ENCODE measurements at places on chromosomes 4 and X.

DNA sequence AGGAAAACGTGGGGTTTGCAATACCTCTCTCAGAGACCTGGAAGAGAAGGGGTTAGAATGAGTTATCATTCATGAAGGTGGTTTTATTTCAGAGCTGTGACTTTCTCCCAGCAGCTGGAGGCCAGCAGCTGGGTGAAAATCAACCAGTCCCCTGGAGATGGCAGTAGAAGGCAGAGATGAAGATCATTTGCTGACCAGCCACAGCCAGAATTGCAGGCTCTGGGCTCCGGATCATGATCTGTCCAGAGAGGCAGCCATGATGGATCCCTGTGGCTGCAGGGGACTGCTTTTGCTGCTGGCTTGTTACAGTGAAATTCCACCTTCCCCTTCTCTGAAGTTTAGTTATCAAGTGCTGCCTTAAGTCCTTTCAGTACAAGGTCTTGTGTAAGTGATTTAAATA is 46.9 kb upstream of the TAB3 start:
- DNase-seq: peak; percentile 1

DNA sequence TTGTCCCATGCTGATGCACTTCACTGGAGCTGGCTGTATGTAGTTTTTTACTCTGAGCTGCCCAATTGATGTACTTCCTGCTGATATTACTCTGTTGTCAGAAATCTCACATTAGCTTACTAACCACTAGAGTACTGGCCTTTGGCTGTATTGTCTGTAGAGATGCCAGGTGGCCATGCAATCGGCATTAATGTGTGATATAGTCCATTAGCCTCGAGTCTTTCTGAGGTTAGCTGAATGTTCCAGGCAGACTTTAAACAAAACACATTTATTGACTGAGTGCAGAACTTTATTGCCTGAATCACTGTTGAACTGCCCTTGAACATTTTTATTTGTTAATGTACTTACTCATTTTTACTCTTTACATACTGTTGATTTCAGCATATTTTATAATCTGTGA is 335.2 kb downstream of the PCDH10 start:
- DNase-seq: no peak

DNA sequence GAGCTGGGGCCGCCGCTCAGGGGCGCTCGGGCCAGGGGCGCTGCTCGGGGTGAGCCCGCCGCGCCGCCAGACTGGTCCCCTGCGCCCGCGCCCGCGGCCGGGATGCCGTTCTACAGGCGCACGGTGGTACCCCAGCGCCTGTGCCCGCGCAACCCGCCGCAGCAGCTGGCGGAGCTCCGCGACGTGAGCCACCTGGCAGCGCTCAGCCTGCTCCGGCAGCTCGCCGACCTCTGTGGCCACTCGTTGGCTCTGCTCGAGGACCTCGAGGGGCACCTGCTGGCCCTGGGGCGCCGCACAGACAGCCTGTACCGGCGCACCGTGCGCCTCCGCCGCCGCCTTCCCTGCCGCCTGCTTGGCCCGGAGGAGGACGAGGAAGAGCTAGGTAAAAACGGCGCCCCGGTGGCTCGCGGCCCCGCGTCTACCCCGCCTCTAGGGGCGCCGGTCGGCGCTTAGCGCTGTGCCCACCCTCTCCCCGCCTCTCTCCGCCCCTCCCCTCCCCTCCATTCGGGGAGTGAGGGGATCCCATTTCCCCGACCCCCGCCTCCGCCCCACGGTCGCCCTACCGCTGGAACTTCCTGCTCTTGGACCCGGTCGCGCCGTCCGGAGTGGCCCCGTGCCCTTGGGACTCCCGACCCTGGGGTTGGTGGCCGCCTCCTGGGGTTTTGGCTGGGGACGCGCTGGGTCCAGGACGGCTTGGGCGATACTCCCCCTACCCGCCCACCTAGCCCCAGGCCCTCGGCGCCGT is 513 bp downstream of the NHSL2 start:
- DNase-seq: peak; percentile 26

DNA sequence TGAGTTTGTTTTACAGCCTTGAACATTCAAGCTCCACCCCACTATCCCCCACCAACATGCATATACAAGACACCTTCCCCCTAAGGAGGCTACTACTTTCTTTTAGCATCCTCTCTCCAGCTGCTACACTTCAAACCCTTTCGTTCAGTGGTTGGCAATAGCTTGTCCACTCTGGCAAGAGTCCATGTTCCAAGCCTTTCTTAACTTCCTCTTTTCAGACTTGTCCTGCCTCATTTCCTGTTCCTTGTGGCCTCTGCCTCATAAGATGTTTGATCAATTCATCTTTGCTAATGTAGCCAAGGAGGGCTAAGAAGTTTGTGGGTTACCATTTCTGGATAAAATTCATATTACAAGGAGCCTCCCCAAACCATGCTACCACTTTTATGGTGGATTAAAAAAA is 20.8 kb upstream of the ZCCHC12 start:
- peak; percentile 18 for DNase-seq

- no peak for DNase-seq
Measured at GRCh38 chr4:26279446-26279845, 41.4 kb upstream of the RBPJ start.

- no peak for DNase-seq
Measured at GRCh38 chr4:48467891-48468290, 15.3 kb upstream of the SLC10A4 start.

DNA sequence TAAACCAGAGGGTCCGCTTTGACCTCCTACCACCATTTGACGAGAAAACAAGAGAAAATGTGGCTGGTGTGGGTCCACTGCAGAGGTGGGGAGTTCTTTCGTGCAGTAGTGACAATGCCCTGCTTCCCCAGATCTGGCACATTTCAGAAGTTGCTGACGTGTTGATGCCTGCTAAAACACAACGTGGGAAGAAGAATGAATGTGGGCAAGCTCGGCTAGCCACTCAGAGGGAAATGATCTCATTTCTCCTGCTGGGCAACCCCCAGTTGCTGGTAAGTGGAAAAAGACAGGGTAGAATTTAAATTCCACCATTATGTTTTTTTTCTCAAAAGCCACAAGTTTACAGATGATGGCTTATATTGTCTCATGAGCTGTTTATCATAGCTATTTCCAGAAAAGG is 77.9 kb downstream of the LUZP4 start:
- no peak for DNase-seq

GRCh38 chr4:16264798-16265197 is 38.5 kb upstream of the TAPT1 start:
- DNase-seq: no peak

- DNase-seq: no peak
Measured at GRCh38 chr4:153638999-153639398, 45.1 kb upstream of the TLR2 start.

DNA sequence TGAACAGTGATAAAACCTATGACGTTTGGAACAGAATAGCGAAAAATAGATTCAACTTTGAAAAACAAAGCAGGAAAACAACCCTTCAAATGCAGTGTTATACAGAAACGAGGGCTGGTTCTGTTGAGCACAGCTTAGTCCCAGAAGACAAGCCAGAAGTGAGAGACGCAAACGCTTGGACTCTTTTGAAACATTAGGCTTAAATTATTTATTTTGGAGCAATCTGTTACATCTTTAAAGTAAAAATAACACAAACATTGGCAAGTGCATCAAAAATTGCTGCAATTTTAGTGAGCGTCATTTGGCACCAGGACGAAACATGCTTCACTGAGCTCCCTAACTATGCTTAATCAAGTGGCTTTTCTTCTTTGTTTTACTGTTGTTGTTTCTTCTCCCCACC is 63.5 kb downstream of the ENPP6 start:
- no peak for DNase-seq

DNA sequence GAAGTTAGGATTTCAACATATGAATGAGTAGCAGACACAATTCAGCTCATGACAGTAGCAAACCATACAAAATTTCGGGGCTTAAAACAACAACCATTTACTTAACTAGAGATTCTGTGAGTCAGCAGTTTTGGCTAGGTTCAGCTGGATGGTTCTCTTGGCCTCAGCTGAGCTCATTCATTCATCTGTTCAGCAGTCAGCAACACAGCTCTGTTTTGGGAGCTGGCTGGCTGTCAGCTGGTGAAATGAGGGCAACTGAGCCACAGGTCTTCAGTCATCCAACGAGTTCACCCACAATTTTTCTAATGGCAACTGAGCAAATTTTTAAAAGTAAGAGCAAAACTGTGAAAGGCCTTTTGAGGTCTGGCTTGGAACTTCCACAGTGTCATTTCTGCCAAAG is 2005.1 kb upstream of the AGA start:
- DNase-seq: no peak

- DNase-seq: no peak
Measured at GRCh38 chr4:2141762-2142451, 82.8 kb downstream of the NAT8L start.

DNA sequence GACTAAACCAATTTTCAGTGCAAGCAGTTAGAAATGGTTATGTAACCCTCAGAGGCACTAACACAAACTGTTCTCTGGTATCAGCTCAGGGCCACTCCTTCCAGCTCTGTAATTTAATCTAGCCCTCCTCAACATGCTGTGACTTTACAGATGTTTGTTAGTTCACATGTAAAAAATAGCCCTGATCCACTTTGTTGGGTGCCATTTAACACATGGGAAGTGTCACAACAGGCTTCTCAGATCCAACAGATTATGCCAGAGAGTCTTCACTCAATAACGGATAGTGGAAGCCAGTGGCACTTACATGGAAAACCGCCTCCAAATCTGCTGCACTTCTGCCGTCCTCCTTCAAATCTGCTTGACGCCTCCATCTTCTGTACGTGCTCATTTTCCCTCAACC is 51.6 kb downstream of the ATP8A1 start:
- peak; percentile 6 for DNase-seq

DNA sequence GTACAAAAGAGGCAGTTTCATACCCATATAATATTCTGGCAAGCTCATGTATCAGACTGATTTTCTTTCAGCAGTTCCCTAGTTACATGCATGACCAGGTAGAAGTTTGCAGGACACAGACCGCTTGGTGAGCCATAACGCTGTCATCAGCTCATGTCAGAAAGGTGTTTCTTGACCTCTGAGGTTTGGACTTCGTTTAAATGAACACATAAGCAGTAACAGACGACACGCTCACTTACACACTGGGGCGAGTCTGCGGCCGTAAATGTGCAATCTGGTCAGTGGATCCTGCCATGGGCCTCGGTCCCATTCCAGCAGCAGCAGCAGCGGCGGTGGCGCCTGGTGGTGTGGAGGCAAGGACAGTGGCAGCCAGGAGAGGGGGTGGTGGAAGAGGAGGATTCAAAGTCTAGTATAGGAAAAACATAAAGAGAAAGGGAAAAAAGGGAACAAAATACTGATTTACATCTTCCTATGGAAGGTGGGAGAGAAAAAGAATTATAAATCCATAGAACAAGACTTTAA is 111.9 kb upstream of the CBR4 start:
- no peak for DNase-seq

Measured in thyroid gland (tissue), 4 donors.